ENCODE measurements at places on chromosomes 7 and 10.
A peak's percentile ranks its signal among the peaks of the same experiment; 100 is the strongest.

DNA sequence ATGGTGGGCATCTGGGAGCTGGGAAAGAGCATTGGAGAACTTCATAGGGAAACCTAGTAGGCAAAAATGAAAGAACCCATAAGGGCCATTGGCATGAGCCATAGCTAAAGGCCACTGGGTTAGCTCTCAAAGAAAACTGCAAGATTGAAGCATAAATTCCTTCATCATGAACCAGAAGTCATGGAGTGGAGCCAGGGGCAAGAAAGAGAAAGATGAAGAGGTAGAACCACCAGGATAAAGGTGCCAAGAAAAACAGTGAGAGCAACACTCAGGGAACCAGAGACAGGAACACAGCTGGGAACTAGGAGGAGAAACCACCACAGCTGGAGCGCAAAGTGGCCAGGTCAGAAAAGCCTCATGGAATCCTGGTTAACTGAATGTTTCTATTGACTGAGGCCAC lies 11.5 kb upstream of the SGMS1 start:
- DNase-seq, result peak; percentile 86

- peak; percentile 68 for DNase-seq
These were observed 86.0 kb upstream of the DIP2C start for GRCh38 chr10:775245-776075.

DNA sequence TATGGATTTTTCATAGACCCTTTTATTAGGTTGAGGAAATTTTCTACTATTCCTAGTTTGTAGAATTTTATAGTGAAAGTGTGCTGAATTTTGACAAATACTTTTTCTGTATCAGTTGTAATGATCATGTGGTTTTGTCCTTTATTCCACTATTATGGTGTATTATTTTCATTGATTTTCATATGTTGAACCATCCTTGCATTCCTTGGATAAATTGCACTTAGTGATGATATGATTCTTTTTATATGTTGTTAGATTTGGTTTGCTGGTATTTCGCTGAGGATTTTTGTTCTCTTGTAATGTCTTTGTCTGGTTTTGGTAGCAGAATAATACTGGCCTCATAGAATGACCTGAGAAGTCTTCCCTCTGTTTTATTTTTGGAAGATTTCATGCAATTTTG lies 140.6 kb upstream of the CDK6 start:
- no peak for DNase-seq

- no peak for DNase-seq
These were observed 368.9 kb downstream of the KCNMA1 start for GRCh38 chr10:77268721-77269120.

DNA sequence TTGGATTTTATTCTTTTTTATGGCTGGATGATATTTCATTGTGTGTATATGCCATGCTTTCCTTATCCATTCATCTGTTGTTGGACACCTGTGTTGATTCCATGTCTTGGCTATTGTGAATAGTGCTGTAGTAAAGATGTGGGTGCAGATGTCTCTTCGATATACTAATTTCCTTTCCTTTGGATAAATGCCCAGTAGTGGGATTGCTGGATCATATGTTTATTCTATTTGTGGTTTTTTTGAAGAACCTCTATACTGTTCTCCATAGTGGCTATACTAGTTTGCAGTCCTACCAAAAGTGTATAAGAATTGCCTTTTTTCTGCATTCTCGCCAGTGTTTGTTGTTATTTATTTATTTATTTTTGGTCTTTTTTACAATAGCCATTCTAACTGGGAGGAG lies 159.8 kb downstream of the WNT2 start:
- DNase-seq, result peak; percentile 36

GRCh38 chr10:17059197-17059688 lies 70.4 kb downstream of the CUBN start:
- peak; percentile 82 for DNase-seq

GRCh38 chr7:70132852-70133690 lies 534.8 kb downstream of the AUTS2 start:
- DNase-seq, result peak; percentile 22

DNA sequence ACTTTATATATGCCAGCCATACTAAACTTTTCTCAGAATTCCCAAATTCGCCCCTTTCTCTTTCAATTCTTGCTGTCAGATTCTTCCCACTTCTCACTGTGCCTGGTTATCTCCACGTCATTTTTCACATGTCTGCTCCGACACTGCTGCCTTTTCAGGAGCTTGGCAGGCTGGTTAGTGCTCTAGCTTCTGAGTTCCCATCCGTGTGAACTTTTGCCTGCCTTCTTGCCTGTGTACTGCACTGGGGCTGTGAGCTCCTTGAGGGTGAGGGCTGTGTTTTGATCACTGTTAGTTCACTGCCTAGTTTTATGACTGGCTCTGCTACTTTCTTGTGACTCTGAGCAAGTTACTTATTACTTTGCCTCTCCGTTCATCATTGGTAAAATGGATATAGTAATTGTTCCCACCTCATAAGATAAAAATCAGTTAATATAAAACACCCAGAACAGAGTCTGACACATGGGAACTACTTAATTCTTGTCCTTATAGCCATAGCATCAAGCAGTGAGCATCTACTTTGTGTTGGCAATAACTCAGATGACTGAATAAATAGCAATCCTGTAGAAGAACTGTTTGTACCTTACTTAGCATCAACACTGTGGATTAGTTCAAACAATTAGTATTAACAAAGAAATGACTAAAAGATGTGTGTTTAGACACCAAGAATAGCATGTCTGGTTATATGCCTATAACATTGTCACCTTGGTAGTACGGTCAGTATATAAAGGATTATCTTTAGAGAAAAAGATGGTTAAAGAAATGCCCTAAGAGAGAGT lies 5.5 kb downstream of the GSTO1 start:
- no peak for DNase-seq

DNA sequence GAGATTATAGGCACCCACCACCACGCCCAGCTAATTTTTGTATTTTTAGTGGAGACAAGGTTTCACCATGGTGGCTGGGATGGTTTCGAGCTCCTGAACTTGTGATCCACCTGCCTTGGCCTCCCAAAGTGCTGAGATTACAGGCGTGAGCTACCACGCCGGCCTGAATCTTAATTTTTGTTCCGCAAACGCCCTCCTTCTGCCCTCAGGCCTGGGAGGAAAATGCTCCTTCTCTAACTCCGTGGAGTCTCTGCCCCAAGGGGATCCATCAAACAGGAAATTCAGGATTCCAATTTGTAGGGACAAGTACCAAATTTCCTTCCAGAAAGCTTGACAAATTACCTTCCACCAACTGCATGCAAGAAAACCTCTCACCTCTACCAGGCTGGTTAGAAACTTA lies 43.2 kb downstream of the RBAK start:
- no peak for DNase-seq

DNA sequence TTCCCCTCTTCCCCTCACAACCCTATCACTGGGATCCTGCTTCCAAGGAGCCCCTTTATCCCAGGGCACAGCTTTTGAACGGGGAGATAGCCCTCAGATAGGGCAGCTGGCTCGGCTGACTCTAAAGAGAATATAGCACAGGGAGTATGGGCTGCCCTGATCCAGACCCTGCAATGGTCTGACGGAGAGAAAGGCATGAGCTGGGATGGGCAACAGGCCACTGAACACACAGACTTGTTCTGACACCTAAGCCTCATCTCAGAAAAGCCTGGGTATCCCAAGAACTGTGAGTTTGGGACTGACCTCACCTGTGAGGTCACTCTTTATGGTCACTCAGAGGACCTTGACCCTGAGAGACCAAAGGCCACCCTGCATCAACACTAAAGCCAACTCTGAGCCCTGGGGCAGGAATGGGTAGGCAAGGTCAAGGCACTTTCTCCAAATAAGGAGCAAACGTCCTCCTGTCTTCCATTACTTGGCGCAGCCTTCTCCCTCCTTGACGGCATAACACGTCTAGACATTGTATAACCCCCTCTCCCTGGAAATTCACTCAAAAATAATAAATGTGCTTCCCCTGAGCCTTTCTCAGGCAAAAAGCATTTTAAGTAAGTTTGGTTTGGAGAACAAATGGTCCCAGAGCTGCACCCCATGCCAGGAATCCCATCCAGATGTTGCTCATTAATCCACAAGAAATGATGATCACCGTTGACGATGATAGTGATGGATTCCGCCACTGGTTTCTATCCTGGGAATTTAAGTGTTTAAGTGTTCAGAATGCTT lies 8.2 kb upstream of the LRRC18 start:
- DNase-seq, result no peak

- DNase-seq, result no peak
These were observed 130.6 kb downstream of the EBF3 start for GRCh38 chr10:129833468-129833950.

GRCh38 chr10:17075533-17076359 lies 53.9 kb downstream of the CUBN start:
- peak; percentile 77 for DNase-seq

DNA sequence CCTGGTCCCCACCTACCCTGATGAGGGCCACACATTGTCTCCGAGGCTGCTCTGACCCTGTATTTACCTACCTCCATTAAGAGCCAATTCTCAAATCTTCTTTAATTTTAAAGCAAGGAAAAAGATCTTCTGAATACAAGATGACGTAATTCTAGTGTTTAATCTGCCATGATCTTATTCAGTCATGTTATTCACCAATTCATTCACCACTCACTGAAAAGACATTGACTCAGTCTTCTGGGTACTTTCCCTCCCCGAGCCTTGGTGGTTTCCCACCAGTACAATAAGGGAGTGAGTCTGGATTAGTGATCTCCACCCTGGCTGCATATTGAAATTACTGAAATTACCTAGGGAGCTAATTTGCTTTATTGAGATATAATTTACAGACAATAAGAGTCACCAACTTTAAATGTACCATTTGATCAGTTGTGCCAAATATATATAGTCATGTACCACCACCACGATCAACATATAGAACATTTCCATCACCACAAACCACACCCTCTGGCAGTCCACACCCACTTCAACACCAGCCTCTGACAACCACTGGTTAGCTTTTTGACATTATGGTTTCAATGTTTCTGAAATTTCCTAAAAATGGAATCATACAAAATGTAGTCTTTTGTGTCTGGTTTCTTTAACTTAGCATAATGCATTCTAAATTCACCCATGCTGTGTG lies 117.5 kb upstream of the UNC5B start:
- peak; percentile 10 for DNase-seq

GRCh38 chr7:30510124-30511075 lies 5.8 kb upstream of the GGCT start:
- peak; percentile 40 for DNase-seq

DNA sequence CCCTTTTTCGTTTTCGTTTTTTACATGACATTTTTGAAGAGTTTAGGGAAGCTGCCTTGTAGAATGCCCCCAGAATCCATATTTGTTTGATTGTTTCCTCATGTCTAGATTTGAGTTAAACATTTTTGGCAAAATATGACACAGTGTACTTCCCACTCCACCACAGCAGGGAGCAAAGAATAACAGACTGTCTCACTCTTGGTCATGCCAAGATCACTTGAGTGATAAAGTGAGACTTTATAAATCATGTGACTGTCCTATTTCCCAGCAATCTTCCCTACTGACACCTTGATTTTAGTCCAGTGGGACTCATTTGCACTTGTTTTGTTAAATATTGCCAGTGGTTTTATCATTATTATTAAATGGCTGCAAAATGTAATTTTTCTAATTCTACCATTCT lies 44.4 kb upstream of the USP6NL start:
- no peak for DNase-seq

DNA sequence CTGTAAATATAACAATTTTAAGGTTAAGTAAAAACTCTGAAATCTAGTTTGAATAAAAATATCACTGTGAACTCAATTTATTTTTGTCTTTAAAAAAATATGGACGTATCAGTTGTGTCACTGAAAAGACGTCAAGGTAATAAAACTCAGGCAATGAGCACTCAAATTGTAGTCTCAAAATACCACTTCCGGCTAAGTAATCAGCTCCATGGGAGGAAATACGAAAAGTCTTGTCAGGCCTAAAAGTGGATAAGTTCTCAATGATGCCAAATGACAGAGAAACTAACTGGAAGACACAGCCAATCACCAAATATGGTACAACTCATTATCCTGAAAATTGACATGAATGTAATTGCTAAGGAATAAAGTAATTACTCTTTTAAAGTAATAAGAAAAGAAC lies 719 bp downstream of the CALN1 start:
- no peak for DNase-seq

- no peak for DNase-seq
These were observed 6.9 kb downstream of the C10orf105 start for GRCh38 chr10:71712572-71713134.

DNA sequence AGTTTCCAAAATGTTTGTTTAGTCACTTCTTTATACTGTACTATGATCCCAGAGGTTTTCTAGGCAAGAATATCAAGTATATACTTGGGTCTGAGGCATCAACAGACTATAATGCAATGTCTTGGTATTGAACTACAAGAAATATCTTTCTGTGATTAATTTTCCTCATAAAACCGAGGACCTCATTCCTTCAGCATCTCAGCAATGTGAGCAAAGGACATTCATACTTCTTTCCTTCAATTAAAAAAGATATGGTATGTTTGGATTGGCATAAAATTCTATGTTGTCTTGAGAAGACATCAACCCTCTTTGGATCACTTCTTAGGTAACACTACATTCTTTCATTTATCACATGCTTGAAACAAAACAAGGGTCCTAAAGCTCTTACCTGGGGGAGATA lies 524.5 kb downstream of the PHTF2 start:
- DNase-seq, result no peak

DNA sequence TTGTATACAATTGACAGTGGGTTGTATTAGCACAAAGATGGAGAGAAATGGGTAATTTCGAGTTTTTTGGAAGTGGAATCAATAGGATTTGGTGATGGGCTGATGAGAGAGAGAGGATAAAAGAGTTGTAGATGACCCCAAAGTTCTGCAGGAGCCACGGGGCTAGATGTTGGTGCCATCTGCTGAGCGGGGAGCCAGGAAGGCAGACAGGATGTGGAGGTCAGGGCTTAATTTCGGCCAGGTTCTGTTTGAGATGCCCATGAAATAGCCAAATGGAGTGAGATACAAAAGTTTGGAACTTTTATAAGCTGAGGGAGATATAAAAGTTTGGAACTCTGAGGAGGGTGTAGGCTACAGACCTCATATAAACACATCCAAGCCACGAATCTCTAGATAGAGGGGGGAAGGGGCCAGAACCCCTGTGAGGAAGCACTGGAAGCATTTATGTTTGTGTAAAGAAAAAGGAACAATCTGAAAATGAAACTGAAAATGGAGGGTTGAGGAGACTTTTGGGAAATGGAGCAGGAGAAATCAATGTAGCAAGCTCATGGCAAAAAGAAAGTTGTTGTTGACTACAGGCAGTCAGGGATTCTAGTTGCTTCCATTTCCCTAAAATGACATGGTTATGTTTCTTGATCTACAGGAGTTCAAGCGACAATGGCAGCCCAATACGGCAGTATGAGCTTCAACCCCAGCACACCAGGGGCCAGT lies 2.2 kb downstream of the GIMAP4 start:
- DNase-seq, result no peak

DNA sequence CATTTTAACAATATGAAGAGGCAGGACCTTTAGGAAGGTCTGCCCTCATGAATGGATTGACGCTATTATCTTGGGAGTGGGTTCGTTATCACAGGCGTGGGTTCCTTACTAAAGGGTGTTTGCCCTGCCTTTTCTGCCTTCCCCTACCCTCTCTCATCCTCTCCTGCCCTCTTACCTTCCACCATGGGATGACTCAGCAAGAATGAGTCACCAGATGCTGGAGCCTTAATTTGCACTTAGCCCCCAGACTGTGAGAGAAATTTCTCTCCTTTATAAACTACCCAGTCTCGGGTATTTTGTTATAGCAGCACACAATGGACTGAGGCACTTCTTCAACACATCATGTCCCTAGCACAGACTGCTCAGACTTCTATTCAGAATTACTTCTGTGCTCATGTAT lies 31.4 kb upstream of the ZNF32 start:
- peak; percentile 81 for DNase-seq

- peak; percentile 87 for DNase-seq
These were observed 166.3 kb upstream of the TMEM196 start for GRCh38 chr7:19939746-19940145.

GRCh38 chr7:4713183-4713784 lies 31.2 kb downstream of the FOXK1 start:
- peak; percentile 24 for DNase-seq

Data from M059J (cell line).